ENCODE measurements at places on chromosomes 6 and 20.
A peak's percentile ranks its signal among the peaks of the same experiment; 100 is the strongest.

DNA sequence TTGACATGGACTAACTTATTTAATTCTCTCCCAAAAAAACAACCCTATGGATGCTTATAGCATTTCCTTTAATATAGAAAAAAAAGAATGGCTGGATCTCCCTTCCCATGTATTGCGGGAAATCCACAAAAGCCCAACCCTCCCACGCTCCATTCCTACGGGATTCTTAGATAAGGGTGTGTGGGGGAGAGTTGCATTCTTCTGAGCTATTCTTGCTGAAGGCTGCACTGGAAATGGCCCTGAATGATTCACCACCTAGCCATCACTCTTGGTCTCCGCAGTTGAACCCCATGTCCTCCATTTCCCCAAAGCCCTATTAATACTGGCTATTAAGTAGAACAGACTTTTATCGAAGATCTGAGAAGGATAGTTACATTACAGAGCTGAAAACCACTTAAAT, 41.9 kb upstream of the ADGRF5 start:
- DNase-seq = peak; percentile 22

GRCh38 chr6:94769197-94769596, 808.1 kb upstream of the MANEA start:
- no peak for DNase-seq

- DNase-seq = peak; percentile 46
Measured at GRCh38 chr6:63904650-63905248, 269.1 kb downstream of the PHF3 start.

DNA sequence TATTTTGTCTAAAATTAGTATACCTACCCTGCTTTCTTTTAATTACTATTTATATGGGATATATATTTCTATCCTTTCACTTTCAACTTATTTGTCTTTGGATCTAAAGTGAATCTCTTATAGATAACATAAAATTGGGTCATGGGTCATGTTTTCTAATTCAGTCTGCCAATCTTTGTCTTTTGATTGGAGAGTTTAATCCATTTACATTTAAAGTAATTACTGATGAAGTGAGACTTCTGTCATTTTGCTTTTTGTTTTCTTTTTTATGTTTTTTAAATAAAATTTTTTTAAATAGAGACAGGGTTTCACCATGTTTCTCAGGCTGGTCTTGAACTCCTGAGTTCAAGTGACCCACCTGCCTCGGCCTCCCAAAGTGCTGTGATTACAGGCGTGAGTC, 50.5 kb upstream of the PRDM1 start:
- DNase-seq = no peak

DNA sequence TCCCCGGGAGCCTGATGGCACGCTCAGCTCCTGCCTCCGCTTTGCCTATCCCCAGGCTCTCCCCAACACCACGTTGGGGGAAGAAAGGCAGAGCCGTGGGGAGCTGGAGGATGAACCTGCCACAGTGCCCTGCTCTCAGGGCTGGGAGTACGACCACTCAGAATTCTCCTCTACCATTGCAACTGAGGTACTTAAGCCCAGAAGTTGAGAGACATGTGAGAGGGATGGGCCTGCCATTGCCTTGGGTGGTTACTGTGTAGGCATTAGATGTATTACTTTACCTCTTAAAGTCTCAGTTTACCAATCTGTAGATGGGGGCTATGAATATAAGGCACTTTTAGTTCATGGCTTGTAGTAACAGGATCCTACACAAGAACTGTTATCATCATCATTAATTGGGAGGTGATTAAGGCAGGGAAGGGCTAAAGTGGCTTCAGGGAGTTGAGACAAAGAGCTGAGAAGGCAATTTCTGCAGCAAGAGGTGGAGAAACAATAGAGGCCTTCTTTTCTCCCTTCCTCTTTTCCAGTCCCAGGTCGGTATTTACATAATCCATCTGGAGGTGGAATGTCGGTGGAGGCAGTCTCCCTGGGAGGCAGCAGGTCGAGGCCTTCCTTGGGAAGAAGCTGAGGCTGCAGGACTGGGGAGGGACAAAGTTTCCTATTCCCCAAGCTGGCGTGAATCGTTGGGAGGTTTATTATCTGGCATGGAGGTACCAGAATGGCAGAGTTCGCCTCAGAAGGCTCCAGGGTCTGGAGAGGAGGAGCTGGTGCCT, 691 bp downstream of the SLC22A7 start:
- DNase-seq = no peak

- DNase-seq = no peak
Measured at GRCh38 chr20:20259533-20259932, 108.4 kb upstream of the INSM1 start.

GRCh38 chr20:46158476-46158987, 40.4 kb downstream of the CD40 start:
- no peak for DNase-seq

GRCh38 chr6:129195643-129196042, 312.7 kb downstream of the LAMA2 start:
- DNase-seq = no peak

DNA sequence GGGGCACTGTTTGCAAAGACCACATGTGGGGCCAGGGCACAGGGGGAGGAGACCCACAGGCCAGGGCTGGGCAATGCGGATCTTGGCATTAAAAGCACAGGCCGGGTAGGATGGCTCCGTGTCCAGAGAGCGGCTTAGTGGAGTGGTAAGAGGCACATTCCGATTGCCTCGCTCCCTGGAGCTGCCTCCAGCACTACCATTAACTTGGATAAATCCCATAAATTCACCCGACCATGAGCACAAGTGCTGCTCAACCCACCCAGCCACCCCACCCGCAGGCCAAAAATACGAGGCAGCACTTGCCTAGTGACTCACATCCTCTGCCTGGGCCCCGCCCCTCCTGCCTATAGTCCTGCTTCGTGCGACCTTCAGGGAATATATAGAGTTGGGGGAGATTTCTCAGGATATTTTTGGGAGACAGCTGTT, 67.5 kb upstream of the QKI start:
- DNase-seq = no peak

GRCh38 chr20:2131366-2131765, 29.7 kb downstream of the STK35 start:
- no peak for DNase-seq

GRCh38 chr6:169529931-169530751, 171.7 kb downstream of the WDR27 start:
- DNase-seq = peak; percentile 80

- no peak for DNase-seq
Measured at GRCh38 chr6:24545691-24546090, 50.9 kb downstream of the ALDH5A1 start.

GRCh38 chr20:1381753-1382591, 10.9 kb downstream of the FKBP1A start:
- DNase-seq = peak; percentile 21

- DNase-seq = peak; percentile 42
Measured at GRCh38 chr6:158441716-158442215, 118.1 kb upstream of the TMEM181 start.

- DNase-seq = no peak
Measured at GRCh38 chr20:1396264-1396663, 3.4 kb upstream of the FKBP1A start.

DNA sequence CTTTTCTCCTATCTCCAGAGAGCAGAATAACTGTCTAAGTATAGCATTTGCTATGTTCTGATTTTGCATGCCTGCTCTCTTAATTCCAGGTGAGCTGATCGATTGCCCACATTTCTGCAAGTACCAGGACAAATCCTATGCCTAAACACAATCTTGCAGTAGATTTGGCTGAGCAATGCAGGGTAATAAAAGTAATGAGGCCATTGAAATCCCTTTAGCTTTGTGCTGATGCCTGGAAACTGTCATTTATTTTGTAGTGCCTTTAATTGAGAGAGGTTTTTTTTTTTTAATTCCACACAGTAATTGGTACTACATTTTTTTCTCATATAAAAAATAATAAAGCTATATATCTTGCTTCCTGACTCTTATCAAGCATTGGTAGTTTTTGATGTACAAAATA, 252.3 kb downstream of the NKAIN2 start:
- no peak for DNase-seq

GRCh38 chr6:111952274-111952673, 79.0 kb upstream of the FYN start:
- no peak for DNase-seq

GRCh38 chr20:35952480-35953386, 1.6 kb downstream of the SCAND1 start:
- DNase-seq = peak; percentile 17

DNA sequence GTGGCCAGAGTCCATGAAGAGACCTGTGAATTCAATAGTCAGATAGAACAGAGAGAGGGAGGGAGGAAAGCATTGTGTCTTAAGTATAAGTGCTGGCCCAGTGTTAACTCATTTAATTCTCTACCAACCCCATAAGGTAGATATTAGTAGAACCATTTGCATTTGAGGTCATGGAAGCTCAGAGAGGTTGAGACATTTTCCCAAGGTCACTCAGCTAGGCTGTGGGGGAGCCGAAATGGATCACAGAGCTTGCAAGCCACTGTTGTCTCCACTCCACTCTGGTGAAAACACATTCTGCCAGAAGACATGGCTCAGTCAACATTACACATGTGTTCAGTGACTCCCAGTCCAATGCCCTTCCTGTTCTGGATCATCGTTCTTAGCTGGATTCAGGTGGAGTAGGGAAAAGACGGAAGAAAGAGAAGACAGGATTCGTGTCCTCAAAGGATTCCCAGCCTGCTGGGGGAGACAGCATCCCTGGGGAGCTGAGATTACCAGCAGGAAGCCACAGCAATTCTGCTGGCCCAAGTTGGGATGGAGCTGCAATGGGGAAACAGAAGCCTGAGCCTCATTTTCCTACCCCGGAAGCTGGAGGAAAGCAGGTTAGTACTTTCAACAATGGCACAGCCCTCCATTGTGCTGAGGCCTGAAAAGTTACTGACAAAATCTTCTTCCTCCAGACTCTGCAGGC, 27.0 kb upstream of the MDGA1 start:
- DNase-seq = no peak

DNA sequence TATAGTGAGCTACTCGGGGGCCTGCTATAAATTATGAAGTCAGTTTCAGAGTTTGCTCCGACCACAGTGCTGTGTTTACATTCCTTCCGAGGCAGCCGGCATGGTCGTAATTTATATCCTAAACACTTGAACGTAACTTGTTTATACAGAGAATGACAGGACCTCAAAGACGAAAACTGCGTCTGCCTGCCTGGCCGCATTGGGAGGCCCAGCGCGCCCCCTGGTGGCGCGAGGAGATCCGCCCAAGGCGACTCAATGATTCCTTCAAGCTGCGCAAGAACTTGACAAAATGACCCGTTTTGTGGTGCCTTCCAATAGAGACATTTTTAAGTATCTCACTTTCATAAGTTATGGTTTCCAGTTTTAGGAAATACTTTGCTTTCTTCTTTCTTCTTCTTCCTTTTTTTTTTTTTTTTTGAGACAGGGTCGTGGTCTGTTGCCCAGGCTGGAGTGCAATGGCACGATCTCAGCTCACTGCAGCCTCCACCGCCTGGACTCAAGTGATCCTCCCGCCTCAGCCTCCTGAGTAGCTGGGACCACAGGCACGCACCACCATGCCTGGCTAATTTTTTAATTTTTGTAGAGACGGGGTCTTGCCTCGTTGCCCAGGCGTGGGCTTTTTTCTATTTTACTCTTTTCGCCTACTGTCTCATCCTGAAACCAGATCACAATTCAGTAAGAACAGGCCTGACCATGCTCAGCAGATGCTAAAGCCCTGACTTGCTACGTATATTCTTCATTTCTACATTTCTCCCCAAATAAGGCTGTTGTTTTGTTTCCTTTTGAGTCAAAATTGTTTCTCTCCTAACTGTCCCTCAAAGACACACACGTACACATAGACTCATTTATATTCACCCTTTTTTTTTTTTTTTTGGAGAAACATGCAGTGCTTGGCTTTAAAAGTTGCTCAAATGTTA, 7.8 kb downstream of the FOXF2 start:
- DNase-seq = peak; percentile 90

DNA sequence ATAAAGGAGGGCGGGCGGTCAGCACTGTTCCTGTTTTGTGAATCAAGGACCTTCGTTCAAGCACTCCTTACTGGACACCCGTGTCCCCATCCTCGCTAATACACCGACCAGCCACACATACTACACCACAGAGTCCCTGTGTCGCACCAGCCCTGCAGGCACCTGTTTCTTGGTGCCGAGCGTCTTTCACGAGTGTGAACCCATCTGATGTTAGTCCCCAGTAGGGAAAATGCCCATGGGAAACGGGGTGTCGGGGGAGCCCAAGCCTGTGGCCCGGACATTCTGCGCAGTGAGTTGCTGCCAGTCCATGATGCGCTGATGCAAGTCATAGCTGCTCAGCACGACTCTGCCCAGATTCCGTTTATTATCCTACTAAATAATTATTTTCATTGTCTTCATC, 74.7 kb downstream of the TTLL2 start:
- DNase-seq = no peak

DNA sequence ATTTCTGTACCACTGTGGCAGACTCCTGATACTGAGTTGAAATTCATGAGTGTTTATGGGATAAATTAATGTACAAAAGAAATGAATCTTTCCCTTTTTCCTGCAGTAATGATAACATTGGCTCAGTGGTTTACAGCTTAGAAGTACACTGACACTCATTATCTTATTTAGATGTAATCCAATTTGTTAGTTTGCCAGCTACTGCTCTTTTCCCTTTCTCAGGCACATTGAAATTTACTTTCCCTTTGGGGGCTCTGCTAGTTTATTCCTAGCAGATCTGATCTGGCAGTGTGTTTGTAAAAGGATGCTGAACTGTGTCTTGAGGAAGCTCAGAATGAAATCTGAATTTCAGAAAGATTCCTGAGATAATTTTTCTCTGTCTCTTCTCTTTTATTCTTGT, 3.0 kb downstream of the CEP250 start:
- no peak for DNase-seq

DNA sequence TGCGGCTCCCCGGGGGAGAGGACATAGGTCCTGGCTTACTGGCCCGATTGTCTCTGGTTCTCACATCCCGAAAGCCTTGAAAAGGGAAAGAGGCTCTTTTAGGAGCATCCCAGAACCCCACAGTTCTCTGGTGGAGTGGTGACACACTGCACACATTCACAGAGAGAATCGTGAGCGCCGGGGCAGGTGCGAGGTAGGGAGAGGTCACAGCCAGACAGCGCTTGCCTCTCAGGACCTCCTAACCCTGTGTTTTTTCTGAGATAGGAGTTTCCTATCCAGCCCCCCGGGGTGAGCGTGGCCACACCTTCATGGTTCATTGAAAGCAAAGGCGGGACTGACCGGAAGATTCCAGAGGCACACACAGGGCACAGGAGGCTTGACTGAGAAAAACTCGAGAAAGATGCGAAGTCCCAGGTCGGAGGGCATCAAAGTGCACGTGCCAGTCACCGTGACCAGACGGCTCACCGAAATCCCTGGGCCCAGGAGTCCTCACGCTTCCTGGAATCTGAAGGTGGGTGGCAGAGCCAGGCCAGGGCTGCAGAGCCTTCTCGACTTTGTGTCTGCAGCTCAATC, 46.5 kb upstream of the FRMD1 start:
- DNase-seq = no peak

DNA sequence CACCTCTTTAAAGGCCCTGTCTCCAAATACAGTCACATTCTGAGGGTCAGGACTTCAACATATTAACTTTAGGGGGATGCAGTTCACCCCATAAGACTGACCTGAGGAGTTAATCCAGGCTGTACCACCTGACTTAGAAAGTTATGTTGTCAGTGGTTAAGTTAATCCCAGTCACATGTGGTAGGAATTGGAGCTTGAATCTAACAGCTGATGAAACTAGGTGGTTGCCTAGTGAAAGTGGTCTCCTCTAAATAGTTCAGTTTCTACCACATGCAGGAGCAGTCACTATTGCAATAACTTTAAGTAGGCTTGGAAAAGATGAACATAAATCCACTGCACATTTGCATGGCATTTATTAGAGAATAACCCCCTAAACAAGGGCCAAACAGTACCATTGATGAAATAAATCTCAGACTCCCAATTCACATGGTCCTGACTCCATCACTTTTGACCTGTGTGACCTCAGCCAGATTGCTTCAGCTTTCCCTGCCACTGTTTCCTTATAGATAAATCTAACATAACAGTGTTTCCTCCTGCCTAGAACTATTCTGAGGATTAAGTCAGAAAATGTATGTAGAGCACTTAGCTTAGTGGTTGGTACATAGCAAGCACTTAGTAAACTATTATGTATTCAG, 20.1 kb downstream of the SAMD5 start:
- no peak for DNase-seq

All from GM03348 (cell line).